ENCODE measurements at places on chromosomes 2 and 18. TPM values are rescaled to one million over a fixed set of nuclear protein-coding genes. Genes with fewer than 3 reads are reported as not detected.

The NCK2 gene
- 60.7 TPM for total RNA-seq

The POTEI gene
- total RNA-seq: not detected

The LDLRAD4 gene
- total RNA-seq: 35.7 TPM

The GREB1 gene
- total RNA-seq: 0.42 TPM

The PAX8 gene
- total RNA-seq: 0.55 TPM

The UGT1A9 gene
- total RNA-seq: not detected

The C2orf78 gene
- total RNA-seq: not detected

The ANKRD30BL gene
- total RNA-seq: not detected

The NYAP2 gene
- not detected for total RNA-seq

The MC2R gene
- not detected for total RNA-seq

The VIT gene
- total RNA-seq: not detected

The ALK gene
- not detected for total RNA-seq

The CYS1 gene
- total RNA-seq: 0.50 TPM

The SPC25 gene
- total RNA-seq: 69.8 TPM

The MYO1B gene
- total RNA-seq: 3.4 TPM

The REG3A gene
- total RNA-seq: not detected

The RASGRP3 gene
- total RNA-seq: 3.7 TPM

The RAB31 gene
- not detected for total RNA-seq

The HOXD12 gene
- not detected for total RNA-seq

The KANSL3 gene
- total RNA-seq: 64.4 TPM

The EMILIN2 gene
- total RNA-seq: 32.7 TPM

The SGPP2 gene
- 0.11 TPM for total RNA-seq

The C2orf80 gene
- not detected for total RNA-seq

The REG3G gene
- total RNA-seq: not detected

The BOLL gene
- total RNA-seq: not detected

The EPB41L5 gene
- total RNA-seq: 3.8 TPM
